LoVo (cell line): ENCODE measurements at places on chromosomes 11 and 22.

DNA sequence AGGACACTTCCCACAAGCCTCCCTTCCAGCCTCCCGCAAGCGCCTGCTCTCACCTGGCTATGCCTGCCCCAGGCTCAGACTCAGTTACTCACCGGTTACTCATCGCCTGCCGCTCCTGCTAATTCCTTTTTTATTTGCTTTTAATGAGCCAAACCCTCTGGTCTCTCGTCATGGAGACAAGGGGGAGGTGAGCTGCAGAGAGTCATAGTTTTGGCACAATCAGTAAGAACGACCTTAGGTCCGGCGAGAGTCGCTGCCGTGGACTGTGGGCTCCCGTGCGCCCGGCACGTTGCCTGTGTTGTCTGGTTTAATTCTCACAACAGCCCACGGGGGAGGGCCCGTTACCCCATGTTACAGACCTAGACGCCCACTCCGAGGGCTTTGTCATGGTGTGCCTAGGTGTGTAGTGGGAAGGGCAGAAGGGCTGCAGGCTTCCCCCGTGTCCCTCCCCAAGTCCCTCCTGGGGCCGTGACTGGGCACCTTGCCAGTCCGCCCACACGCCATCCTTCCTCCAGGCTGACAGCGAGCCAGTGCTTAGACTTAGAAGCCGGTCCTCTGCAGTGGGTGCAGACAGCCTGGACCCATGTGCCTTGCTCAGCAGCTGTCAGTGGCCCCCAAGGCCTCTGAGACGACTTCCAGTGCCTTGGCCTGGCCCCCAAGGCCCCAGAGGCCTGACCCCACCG lies 42.2 kb downstream of the WNT7B start:
- peak; percentile 91 for DNase-seq

GRCh38 chr11:58867556-58867955 lies 23.1 kb upstream of the GLYATL2 start:
- DNase-seq, result no peak

DNA sequence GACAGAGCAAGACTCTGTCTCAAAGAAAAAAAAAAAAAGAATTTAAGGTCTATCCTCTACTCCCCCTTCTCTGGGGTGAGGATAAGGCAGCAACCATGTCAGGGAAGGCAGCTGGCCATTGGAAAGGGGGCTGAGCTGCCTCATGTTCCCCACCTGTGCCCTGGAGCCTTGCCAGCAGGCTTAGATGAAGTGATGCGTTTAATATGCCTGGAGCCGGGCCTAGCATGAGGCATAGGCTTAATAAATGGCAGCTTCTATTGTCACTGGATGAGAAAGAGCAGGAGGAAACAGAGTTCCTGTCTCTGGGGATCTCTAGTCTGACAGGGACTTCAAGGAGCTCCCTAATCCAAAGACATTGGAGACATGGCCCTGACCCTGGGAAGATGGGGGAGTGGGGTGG lies 3.2 kb upstream of the KCNE3 start:
- no peak for DNase-seq

DNA sequence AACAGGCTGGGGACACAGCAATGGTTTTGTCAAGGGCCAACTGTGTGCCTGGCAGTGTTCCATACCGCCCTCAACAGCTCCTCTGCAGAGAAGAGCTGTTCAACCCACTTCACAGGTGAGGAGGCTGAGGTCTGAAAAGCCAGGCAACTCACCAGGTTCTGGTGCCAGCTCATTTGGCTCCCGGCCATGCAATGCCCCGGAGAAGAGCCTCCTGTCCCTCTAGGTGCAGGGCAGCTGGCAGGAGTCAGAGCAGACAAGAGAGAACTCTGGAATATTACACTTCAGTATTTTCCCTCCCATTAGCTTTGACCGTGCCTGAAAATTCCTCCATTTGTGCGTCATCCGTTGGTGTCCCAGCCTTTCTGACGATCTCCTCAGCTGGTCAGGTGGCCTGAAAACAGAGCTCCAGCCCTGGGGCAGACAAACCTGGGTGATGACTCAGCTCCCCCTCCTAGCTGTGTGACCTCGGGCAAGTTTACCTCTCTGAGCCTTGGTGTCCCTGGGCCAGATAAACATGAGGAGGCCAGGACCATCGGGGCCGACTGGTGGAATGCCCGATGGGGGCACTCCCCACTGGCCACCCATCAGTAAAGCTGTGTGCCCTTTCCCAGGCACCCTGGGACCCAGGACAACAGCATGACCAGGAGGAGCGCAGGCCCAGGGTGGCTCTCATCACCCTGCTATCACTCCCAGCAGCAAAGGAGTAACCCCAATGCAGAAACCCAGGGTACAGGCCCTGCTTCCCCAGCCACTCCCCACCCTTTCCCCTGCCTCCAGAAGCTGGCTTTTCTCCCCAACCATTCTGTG lies 9.6 kb upstream of the C1QTNF6 start:
- DNase-seq, result peak; percentile 84

DNA sequence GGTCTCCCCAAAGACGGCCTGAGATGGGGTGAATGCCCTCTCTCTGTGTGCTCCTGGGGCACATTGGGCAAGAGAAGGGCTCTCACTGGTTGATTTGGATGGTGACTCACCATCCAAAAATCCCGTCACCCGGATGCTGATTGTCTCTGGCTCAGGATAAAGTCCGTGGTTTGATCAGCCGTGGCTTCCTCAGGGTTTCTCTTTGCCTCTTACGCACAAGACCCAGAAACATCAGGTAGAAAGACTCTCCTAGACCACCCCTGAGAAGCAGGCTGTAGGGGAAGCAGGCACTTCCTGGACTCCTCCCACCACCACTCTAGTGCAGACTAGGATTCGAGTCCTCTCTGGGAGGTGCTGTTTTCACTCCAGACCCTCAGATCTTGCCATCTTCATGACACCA lies 176.1 kb upstream of the NCAM1 start:
- no peak for DNase-seq

DNA sequence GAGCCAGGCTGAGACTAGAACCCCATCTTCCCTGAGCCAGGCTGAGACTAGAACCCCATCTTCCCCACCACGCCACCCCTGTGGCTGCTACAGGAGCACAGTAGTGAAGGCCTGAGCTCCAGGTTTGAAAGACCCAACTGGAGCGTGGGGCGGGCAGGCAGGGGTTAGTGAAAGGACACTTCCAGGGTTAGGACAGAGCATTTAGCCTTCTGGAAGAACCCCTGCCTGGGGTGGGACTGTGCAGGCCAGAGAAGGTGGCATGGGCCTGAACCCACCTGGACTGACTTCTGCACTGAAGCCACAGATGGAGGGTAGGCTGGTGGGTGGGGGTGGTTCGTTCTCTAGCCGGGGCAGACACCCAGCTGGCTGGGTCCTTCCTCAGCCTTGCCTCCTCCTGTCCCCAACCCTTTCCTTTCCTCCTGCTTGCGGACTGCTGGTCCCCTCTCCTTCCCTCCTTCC lies 24.1 kb downstream of the SUN2 start:
- DNase-seq, result no peak

- DNase-seq, result no peak
Measured at GRCh38 chr11:128790196-128790595, 76.9 kb downstream of the KCNJ1 start.

- no peak for DNase-seq
Measured at GRCh38 chr11:27904358-27905055, 203.4 kb downstream of the KIF18A start.

DNA sequence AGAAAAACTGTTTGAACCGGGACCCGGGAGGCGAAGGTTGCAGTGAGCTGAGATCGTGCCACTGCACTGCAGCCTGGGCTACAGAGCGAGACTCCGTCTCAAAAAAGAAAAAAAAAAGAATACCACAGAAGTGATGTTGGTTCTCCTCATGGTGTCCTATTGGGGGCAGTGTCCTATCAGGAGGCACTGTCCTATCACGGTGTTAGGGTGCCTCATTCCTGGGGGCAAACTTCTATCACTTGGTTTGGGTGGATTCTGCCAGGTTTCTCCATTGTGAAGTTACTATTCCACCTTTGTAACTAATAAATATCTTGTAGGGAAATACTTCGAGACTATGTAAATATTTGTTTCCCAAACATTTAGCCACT lies 19.6 kb downstream of the PRR14L start:
- DNase-seq, result no peak

GRCh38 chr22:45568213-45568612 lies 65.5 kb downstream of the FBLN1 start:
- DNase-seq, result no peak
